ENCODE measurements at places on chromosomes 12 and 14.
A peak's percentile ranks its signal among the peaks of the same experiment; 100 is the strongest.

GRCh38 chr12:4744709-4745108 lies 24.5 kb downstream of the GALNT8 start:
- DNase-seq, result no peak

- DNase-seq, result no peak
Observed at GRCh38 chr14:45649051-45649450, 396.0 kb upstream of the MIS18BP1 start.

- peak; percentile 6 for DNase-seq
Observed at GRCh38 chr12:102480406-102480805, at the start of gene IGF1. Gene IGF1 (minus strand): TSS chr12:102480563. CDS start chr12:102480381, 182 bp downstream.

- no peak for DNase-seq
Observed at GRCh38 chr12:32270818-32271710, 128.3 kb upstream of the FGD4 start.

DNA sequence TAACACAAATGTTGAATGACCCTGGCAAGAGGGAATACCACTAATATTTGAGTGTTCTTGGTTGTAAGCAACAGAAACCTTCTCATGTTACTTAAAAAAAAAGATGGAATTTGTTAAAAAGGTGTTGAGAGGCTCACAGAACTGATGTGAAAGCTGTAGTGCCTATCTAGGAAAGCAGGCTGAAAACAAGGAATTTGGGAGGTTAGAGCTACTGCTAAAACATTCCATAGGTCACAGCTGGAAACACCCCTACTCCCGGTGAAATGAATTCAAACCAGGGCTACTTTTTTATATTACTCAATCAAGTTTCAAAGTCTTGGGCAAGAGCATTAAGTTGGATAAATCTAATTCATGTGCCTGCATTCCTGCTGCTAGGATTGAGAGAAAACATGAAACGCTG lies 104.1 kb downstream of the SLC35F4 start:
- DNase-seq, result no peak

- no peak for DNase-seq
Observed at GRCh38 chr12:131513606-131514005, 197.3 kb upstream of the SFSWAP start.

GRCh38 chr12:69651922-69652321 lies 41.2 kb upstream of the LRRC10 start:
- DNase-seq, result no peak

- DNase-seq, result peak; percentile 20
Observed at GRCh38 chr14:102464846-102465341, 44.7 kb downstream of the ANKRD9 start.

DNA sequence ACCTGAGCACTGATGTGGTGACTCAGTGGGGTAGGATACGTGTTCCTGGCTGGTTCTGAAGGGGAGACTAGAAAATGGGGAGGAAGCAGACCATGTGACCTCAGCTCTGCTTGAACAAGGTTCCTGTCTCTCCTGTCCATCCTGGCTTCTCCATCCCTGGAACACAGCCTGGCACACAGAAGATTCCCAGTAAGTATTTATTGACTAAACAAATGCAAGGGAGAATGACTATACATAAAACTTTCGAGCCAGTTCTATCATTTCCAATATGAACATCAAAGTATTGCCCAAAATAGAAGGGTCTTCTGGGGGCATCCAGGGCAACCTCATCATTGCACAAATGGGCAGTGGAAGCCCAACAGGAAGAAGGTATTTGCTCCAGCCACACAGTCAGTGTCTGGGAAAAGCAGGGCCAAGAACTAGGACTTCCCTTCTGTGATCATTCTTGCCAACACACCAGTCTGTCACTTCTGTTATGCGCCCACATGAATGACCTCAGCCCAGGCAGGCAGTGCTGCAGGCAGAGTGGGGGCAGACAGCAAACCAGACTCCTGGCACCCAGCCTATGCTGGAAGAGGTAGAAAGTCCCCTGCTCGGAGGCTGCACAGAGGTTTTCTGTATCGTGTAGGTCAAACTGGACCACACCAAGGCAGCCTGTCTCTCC lies 5.6 kb upstream of the SERPINA9 start:
- no peak for DNase-seq

GRCh38 chr14:78605025-78605762 lies 435.0 kb downstream of the NRXN3 start:
- DNase-seq, result no peak

GRCh38 chr12:80815351-80815750 lies 98.6 kb downstream of the MYF5 start:
- no peak for DNase-seq

DNA sequence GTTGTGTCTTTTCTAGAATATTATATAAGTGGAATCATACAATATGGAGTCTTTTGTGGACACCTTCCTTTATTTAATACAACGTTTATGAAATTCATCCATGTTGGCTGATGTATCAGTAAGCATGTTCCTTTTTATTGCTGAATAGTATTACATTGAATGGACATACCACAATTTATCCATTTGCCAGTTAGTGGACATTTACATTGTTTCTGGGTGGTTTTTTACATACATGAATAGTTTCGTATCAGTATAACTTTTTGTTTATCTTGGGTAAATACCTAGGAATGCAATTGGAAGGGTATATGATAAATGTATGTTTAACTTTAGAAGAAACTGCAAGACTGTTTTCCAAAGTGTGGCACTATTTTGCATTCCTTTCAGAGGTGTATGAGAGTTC lies 23.1 kb downstream of the IQSEC3 start:
- DNase-seq, result no peak

GRCh38 chr12:131749618-131750315 lies 38.9 kb downstream of the SFSWAP start:
- DNase-seq, result no peak

- DNase-seq, result peak; percentile 78
Observed at GRCh38 chr12:66800046-66800445, 121.2 kb upstream of the GRIP1 start.

DNA sequence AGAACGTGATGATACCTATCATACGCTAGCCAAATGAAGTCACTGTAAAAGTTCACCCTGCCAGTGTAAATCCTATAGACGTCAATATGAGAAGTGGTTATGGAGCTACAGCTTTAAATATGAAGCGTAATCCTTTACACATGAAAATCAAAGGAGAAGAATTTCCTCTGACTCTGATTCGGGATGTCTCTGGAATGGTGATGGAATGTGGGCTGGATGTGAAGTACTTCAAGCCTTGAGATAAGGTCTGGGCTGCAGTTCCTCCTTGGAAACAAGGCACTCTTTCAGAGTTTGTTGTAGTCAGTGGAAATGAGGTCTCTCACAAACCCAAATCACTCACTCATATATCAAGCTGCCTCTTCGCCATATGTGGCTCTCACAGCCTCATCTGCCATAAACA lies 53.1 kb upstream of the NAP1L1 start:
- DNase-seq, result no peak

GRCh38 chr14:64944041-64944440 lies 1.5 kb upstream of the GPX2 start:
- peak; percentile 40 for DNase-seq

GRCh38 chr12:69330475-69331473 lies 17.4 kb upstream of the LYZ start:
- DNase-seq, result peak; percentile 52

DNA sequence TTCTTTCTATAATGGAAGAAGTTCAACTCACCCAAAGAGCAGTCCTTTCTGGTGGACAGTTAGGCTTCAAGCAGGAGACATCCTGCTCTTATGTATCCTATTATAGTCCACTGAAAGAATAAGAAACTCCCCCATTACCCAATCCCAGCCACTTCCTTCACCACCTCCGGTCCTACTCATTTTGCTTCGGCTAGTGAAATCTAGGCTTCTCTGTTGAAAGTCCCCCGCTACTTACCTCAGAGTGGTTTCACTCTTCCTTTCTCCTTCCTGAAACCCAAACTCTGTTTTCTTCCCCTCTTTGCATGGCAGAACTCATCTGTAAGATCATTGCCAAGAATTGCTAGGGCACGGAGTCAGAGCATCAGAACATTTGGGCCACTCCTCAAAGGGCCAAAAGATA lies at the start of gene GPR84:
TSS of gene GPR84 (minus strand) at position 74 of the 400 bp plus-strand sequence. CDS start 635 bp downstream, outside the sequence.
- no peak for DNase-seq

DNA sequence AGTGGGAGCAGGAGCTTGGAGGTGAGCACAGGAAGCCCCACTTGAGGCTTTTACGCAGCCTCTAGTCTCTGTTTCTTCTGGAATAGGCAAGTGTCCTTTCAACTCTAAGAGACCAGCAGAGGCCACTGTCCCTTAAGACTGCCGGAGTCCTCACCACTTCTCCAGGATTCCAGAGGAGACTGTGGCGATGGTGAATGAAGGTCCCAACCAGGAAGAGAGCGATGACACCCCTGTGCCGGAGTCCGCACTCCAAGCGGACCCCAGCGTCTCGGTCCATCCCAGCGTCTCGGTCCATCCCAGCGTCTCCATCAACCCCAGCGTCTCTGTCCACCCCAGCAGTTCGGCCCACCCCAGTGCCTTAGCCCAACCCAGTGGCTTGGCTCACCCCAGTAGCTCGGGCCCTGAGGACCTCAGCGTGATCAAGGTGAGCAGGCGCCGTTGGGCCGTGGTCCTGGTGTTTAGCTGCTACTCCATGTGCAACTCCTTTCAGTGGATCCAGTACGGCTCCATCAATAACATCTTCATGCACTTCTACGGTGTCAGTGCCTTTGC lies 442 bp downstream of the FLVCR2 start:
- peak; percentile 54 for DNase-seq

DNA sequence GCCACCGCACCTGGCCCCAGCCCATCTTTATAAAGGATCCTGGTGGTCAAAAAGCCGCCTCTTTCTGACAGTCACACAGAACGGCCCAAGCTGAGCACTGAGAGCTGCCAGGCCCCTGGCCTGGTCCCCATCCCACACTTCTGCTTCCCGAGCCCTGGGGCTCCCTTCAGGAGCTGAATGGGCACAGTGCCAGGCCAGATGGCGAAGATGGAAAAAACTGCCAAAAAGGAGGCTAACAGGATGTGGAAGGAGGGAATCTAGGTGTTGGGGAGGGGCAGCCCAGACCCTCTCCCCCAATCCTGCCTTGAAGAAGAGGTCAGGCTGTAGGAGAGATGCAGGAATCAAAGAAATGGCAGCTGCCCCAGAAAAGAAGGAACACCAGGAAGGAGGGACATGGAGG lies 5.0 kb downstream of the LPAR5 start:
- DNase-seq, result peak; percentile 88

GRCh38 chr14:22313172-22313801 lies 275.7 kb downstream of the DAD1 start:
- no peak for DNase-seq

DNA sequence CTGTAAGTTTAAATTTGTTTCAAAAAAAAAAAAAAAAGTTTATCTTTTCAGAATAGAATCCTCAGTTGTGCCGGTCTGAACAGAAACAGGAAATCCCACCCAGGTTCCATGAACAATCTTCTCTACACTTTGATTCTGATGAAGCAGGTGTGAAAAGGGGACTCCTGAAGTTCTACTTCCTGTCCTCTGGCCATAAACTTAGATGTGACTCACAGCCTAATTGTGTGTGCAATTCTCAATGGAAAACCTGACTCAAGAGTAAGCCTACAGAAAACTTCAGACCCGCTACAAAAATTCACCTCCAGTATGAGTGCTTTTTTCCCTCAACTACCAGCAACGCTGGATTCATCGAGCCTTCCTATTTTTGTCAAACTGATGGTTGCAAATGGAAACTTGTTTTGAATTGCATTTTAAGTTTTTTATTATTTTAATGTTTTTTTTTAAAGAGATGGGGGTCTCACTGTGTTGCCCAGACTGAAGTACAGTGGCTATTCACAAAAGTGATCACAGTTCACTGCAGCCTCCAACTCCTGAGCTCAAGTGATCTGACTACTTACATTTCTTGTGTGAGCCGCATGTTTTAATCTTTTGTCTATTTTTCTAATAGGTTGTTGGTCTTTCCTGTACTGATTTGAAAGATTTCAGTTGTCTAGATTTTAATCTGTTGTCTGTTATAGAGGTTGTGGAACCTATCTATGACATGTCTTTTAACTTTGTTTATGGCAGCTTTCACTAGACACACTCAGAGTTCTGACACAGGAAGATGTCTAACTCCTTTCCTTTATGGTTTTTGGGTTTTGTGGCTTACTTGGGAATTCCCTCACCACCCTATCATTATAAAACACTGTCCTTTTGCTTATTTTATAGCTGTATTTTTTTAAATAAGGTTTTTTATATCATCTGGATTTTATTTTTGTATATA lies 37.6 kb downstream of the ATG14 start:
- no peak for DNase-seq

- DNase-seq, result no peak
Observed at GRCh38 chr14:69487226-69487625, 2.7 kb downstream of the PLEKHD1 start.

GRCh38 chr14:73258076-73258475 lies 20.8 kb downstream of the PAPLN start:
- no peak for DNase-seq

DNA sequence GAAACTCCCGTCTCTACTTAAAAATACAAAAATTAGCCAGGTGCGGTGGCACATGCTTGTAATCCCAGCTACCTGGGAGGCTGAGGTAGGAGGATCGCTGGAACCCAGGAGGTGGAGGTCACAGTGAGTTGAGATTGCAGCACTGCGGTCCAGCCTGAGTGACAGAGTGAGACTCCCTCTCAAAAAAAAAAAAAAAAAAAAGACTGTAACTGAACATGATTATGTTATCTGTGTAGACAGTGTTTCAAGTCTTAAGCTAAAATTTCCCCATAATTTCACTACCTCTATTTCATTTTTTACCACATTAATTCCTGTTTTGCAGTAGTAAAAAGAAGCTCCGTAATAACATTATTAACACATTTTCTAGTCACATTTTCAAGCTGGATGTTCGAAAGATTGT lies 5.4 kb downstream of the PLBD1 start:
- no peak for DNase-seq

GRCh38 chr14:73249564-73250316 lies 12.4 kb downstream of the PAPLN start:
- no peak for DNase-seq

DNA sequence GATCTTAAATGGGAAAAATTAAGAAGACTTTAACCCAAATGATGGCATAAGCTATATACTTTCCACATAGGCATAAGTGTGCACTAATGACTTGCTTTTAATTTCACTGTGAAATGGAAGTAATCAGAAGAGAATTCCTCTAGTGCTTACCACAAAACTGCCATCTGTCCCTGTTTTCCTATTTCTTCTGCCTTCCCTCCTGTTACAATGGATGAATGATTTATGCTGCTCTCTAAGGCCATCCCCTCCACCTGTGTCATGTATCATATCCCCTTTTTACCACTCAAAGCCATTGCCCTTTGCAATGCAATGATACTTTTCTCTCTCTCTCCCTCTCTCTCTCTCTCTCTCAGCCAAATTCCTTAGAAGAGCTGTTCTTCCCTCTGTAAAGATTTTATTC lies 109.1 kb downstream of the C12orf50 start:
- peak; percentile 55 for DNase-seq

DNA sequence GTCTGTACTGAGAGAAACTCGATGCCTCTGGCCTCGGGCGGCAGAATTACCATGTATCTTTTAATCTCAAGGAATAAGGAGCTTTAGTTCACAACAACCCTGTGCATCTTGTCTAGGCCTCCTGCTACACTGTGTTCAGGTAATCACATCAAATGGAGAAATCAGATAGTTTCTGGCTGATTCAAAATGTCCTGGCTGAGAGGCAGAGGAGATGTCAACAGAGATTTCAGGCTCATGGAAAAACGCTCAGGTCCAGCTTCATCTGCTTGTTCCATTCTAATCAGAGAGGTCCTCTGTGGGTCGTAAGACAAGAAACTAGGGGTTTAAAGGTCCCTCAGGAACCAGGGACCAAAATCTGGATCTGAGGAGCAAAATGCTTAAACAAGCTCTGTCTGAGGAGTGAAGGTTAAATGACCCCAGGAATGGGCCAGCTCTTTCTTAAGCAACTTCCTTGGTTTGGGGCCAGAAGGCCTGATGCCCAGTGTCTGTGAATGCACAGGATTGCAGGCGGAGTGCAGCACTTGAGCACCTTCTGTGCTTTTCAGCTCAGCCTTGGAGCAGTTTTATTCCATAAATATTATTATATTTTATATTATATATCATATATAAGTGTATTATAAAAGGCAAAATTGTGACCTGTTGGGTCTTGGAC lies 170.2 kb upstream of the PRICKLE1 start:
- DNase-seq, result no peak
